ENCODE measurements at places on chromosomes 2 and 18.

DNA sequence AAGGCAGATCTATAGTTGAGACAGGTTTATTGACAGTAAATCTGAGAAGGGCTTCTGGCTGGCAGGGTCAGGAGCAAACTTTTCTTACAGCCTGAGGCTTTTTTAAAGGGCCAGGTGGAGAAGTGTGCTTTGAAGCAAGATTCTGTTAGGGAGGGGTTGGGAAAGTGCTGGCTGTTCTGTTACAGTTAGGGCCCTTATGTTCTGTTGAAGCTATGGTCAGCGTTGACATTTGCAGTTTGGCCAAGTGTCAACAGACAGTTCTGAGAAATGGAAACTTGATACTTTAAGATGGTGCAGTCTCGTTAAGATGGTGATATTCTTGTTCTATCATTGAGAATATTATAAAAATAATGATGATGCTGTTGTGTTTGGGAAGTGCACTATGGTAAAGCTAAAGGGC is 154.2 kb downstream of the RDH14 start:
- H3K27me3 ChIP-seq, result no peaks in the 10 kb centered on the region
- H3K4me1 ChIP-seq, result no peaks in the 10 kb centered on the region
- H3K4me3 ChIP-seq, result no peak overlapping the region
- no peaks in the 10 kb centered on the region for H3K36me3 ChIP-seq
- H3K27ac ChIP-seq, result no peak overlapping the region

DNA sequence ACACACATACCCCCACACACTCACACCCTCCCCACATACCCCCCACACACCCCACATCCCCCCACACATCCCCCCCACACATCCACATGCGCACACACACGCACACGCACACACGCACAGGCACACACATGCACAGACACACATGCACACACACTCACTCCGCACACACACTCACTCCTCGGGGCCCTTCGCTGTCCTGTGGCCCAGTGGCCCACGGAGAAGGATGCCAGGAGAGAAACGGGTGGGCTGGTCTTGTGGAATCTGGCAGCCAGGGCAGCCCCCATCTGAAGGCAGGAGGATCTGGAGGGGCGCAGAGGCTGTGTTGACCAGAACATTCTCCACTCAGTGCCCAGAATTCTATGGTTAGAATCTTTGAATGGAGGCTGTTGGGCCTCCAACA is 51.6 kb downstream of the ACAA2 start:
- no peak overlapping the region for H3K27ac ChIP-seq
- no peak for DNase-seq
- no peaks in the 10 kb centered on the region for H3K27me3 ChIP-seq
- no peaks in the 10 kb centered on the region for H3K36me3 ChIP-seq

DNA sequence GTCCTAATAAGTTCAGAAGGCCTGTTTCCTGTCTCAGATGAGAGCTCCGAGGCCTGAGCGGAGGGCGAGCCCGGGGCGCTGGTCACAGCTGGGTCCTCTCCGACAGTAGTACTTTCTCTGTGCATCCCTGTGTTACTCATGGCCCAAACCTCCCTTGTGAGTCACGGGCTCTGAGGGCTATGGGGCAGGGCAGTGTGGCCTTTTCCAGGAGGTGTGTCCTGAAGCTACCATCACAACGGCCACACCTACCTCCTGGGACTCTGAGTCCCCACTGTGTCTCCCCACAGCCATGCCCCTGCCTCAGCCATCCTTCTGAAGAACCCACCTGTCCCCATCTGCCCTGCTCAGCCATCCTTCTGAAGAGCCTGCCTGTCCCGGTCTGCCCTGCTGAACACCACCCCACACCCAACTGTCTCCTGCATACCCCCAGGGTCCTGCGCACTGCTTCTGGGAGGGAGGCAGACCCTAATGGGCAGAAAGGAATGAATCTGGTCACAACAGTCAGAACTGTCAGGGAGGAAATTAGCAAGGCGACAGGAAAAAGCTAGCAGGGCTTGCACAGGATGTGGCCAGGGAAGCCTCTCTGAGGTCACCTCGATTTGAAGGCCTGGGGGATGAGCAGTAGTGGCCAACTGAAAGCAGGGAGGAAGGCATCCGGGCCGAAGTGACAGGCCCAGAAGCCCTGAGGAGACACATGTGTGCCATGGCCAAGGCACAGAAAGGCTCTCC is 145.4 kb upstream of the RIOK3 start:
- no peak overlapping the region for H3K4me3 ChIP-seq
- no peaks in the 10 kb centered on the region for H3K36me3 ChIP-seq
- H3K27me3 ChIP-seq, result no peaks in the 10 kb centered on the region
- no peak overlapping the region for H3K27ac ChIP-seq
- H3K4me1 ChIP-seq, result peaks cover 9% of the 10 kb centered on the region

GRCh38 chr2:161766334-161766733 is 142.1 kb downstream of the SLC4A10 start:
- H3K27ac ChIP-seq, result no peak overlapping the region
- no peaks in the 10 kb centered on the region for H3K36me3 ChIP-seq
- H3K27me3 ChIP-seq, result no peaks in the 10 kb centered on the region
- H3K4me1 ChIP-seq, result no peaks in the 10 kb centered on the region

GRCh38 chr2:219724628-219725027 is 97.2 kb downstream of the SLC4A3 start:
- H3K4me3 ChIP-seq, result no peak overlapping the region
- H3K27ac ChIP-seq, result no peak overlapping the region
- H3K4me1 ChIP-seq, result no peaks in the 10 kb centered on the region
- DNase-seq, result no peak

- H3K27ac ChIP-seq, result no peak overlapping the region
- no peak for DNase-seq
- H3K36me3 ChIP-seq, result no peaks in the 10 kb centered on the region
- no peaks in the 10 kb centered on the region for H3K4me1 ChIP-seq
- no peaks in the 10 kb centered on the region for H3K27me3 ChIP-seq
These were observed 276.6 kb downstream of the PHLPP1 start for GRCh38 chr18:62991959-62992358.

DNA sequence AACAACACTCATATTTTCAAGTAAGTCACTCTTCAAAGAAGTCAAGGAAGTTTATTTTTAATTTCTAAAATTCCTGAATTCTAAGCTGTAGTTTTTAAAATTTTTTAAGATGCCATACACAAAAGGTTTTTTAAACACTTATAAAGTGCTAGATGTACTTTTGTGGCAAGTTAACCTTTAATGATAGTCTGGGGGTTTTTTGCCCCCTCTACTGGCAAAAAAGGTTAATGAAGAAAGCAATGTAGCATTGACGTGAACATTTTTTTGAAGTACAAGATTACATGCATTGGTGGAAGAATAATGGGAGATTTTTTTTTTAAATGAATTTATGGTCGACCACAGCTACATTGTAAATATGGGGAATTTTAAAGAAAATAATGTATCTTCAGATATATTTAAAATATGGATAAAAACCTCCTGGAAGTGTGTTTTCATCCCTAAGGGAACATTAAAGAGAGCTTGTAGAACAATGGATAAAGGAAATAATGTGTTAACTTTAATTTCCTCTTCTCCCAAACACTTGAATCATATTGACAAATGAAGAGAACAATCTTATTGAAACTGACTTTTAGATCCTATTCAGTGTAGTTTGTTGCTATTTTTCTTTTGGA is 12.6 kb downstream of the ITPRID2 start:
- no peak for DNase-seq
- no peaks in the 10 kb centered on the region for H3K27me3 ChIP-seq
- no peak overlapping the region for H3K27ac ChIP-seq
- H3K4me1 ChIP-seq, result no peaks in the 10 kb centered on the region

- no peak overlapping the region for H3K4me3 ChIP-seq
- no peak for DNase-seq
- no peaks in the 10 kb centered on the region for H3K36me3 ChIP-seq
- H3K27ac ChIP-seq, result no peak overlapping the region
- H3K27me3 ChIP-seq, result no peaks in the 10 kb centered on the region
These were observed 115.5 kb downstream of the LAMA1 start for GRCh38 chr18:7002107-7002506.

- H3K36me3 ChIP-seq, result no peaks in the 10 kb centered on the region
- no peak overlapping the region for H3K27ac ChIP-seq
- DNase-seq, result no peak
- no peaks in the 10 kb centered on the region for H3K4me1 ChIP-seq
These were observed 31.7 kb downstream of the L3MBTL4 start for GRCh38 chr18:6382963-6383362.

DNA sequence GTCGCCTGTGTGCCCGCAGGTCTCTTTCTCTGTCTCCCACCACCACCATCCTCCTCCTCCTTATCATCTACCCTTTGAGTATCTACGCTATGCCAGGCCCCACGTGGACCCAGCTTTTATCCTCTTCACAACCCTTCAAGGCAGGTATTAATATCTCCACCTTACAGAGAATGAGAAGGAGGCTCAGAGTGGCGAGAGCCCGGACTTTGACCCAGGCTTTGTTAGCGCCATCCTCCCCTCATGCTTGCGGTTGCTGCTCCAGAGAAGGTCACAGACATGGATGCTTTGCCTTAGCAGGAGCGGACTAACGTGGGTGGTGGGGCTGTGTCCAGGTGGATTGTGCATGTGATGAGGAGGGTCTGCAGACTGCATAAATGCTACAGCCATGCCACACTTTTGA is 119.8 kb downstream of the CELF4 start:
- H3K4me3 ChIP-seq, result no peak overlapping the region
- no peak overlapping the region for H3K27ac ChIP-seq
- DNase-seq, result no peak
- peaks cover 15% of the 10 kb centered on the region for H3K4me1 ChIP-seq
- H3K27me3 ChIP-seq, result no peaks in the 10 kb centered on the region
- H3K36me3 ChIP-seq, result no peaks in the 10 kb centered on the region

DNA sequence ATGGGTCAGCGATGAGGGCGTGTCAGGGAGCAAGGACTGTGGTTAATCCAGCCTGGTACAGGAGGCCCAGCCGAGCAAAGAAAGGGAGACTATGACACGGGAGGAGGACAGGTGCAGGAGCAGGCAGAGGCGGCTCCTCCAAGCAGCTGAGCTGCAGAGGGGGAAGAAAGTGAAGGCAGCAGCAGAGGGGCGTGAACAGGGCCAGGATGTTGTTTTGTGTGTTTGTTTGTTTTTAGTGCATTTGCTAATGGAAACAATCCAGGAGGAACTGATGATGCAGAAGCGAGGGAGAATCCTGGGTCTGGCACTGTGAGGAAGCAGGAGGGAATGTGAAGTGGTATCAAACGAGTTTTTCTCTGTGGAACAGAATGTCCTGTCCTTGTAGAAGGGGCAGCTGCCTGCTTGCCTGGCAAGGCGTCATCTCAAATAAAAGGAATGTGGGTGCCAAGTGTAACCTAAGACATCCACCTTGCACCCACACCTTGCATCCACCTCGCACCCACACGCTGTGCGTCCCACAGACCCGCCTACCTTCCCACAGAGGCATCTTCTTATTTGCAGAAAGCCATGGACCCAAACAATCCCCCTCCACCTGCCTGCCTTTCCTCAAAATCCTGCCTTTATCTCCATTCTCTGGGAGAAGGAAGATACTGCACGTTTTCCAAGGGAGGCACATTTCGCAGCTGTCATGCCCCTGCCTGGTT is 134.8 kb downstream of the SH3BP4 start:
- peaks cover 12% of the 10 kb centered on the region for H3K4me1 ChIP-seq
- no peaks in the 10 kb centered on the region for H3K36me3 ChIP-seq
- DNase-seq, result no peak
- H3K27ac ChIP-seq, result no peak overlapping the region

DNA sequence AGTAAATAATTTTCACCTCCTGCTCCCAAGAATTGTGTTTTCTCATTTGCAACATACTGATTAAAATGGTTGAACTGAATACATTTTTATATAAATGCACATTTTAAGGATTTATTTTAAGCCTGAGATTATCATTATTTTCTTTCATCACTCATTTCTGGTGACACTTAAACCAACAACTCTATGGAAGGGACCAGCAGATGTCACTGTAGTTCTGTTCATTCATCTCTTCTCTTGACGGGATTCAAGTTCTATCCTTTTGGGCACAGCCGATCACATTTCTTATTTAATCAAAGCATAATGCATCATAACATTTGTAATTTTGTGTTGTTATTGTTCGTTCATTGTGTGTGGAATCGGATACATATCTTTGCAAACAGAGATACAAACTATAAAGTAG is 417.9 kb downstream of the HRH4 start:
- no peak overlapping the region for H3K27ac ChIP-seq
- H3K36me3 ChIP-seq, result no peaks in the 10 kb centered on the region
- H3K4me1 ChIP-seq, result no peaks in the 10 kb centered on the region
- H3K4me3 ChIP-seq, result no peak overlapping the region

DNA sequence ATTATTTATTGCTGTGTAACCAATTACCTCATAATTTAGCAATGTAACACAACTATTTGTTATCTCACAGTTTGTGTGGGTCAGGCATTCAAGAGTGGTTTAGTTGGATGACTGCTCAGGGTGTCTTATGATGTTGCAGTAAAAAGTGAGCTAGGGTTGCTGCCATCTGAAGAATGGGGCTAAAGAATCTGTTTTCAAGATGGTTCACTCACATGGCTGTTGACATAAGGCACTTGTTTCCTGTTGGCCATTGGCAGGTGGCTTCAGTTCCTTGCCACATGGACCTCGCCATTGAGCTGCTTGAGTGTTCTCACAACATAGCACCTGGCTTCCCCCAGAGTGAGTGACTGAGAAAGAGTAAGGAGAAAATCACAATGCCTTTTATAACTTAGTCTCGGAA is 123.2 kb downstream of the TMEM17 start:
- no peaks in the 10 kb centered on the region for H3K36me3 ChIP-seq
- no peak overlapping the region for H3K27ac ChIP-seq
- no peaks in the 10 kb centered on the region for H3K4me1 ChIP-seq
- no peaks in the 10 kb centered on the region for H3K27me3 ChIP-seq
- DNase-seq, result no peak

GRCh38 chr2:70919672-70920366 is 15.9 kb upstream of the ATP6V1B1 start:
- H3K4me1 ChIP-seq, result no peaks in the 10 kb centered on the region
- DNase-seq, result peak; percentile 9
- H3K27me3 ChIP-seq, result no peaks in the 10 kb centered on the region
- no peak overlapping the region for H3K4me3 ChIP-seq
- H3K36me3 ChIP-seq, result no peaks in the 10 kb centered on the region
- no peak overlapping the region for H3K27ac ChIP-seq

GRCh38 chr2:29749843-29750242 is 171.5 kb downstream of the ALK start:
- H3K4me3 ChIP-seq, result no peak overlapping the region
- no peaks in the 10 kb centered on the region for H3K27me3 ChIP-seq
- no peak overlapping the region for H3K27ac ChIP-seq
- DNase-seq, result no peak
- H3K36me3 ChIP-seq, result no peaks in the 10 kb centered on the region

DNA sequence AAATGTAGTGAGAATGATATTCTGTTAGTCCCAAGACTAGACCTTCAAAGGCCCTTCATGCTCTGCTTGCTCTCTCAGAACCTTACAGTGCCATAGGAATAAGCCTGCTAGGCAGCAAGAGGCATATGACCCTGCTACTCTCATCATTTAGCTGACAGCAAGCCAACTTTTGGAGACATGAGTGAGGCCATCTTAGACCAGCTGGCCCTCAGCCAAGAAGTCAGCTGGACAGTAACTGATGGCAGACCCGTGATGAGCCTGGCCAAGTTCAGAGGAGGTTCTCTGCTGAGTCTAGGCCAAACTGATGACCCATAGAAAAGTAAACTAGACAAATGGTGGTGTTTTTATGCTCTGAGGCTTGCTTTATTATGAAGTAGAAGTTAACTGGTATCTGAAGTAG is 82.6 kb downstream of the C18orf54 start:
- H3K27me3 ChIP-seq, result no peaks in the 10 kb centered on the region
- no peak for DNase-seq
- no peak overlapping the region for H3K4me3 ChIP-seq
- H3K4me1 ChIP-seq, result no peaks in the 10 kb centered on the region
